Skeletal muscle tissue (tissue), 5 donors: ENCODE measurements at places on chromosomes 2 and 18. TPM values are rescaled to one million over a fixed set of nuclear protein-coding genes. Genes with fewer than 3 reads are reported as not detected.

The THSD7B gene
- total RNA-seq, result 2.1 TPM

The IL36G gene
- total RNA-seq, result not detected

The CD302 gene
- 9.9 TPM for total RNA-seq

The TBC1D8 gene
- total RNA-seq, result 16.2 TPM

The GLI2 gene
- 3.1 TPM for total RNA-seq

The THAP4 gene
- total RNA-seq, result 35.5 TPM

The LYG2 gene
- not detected for total RNA-seq

The RGPD3 gene
- total RNA-seq, result 0.52 TPM

The COL5A2 gene
- total RNA-seq, result 404 TPM

The CNDP1 gene
- not detected for total RNA-seq

The ALLC gene
- not detected for total RNA-seq

The EMILIN1 gene
- total RNA-seq, result 61.6 TPM

The PLGLB2 gene
- 2.1 TPM for total RNA-seq

The ZC3H6 gene
- total RNA-seq, result 4.7 TPM

The TFCP2L1 gene
- total RNA-seq, result under 0.01 TPM

The IL1RN gene
- not detected for total RNA-seq

The CFC1 gene
- total RNA-seq, result not detected

The PRSS56 gene
- 1.0 TPM for total RNA-seq

The CPS1 gene
- 3.7 TPM for total RNA-seq

The LIMS3 gene
- total RNA-seq, result 1.6 TPM

The NGEF gene
- 2.6 TPM for total RNA-seq
